ENCODE measurements at places on chromosomes 3 and 15.

GRCh38 chr15:26679927-26680326, 92.9 kb downstream of the GABRB3 start:
- DNase-seq = no peak

DNA sequence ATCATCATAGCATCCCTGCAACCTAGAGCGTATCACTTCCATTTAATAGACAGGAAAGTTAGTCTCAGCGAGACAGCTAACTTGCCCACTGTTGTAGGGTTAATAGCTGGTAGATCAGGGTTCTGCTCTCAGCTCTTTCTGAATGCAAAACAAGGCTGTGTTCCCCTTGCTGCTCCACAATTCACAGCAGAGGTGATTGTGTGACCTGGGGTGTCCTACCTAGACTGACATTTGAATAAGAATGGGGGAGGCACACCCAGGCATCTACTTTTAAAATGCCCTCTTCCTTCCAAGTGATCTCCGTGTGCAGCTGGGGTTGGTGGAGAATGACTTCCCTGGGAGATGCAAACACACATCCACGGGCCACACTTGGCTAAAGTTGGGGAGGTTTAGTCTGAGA, 43.0 kb upstream of the CACNA2D3 start:
- no peak for DNase-seq

DNA sequence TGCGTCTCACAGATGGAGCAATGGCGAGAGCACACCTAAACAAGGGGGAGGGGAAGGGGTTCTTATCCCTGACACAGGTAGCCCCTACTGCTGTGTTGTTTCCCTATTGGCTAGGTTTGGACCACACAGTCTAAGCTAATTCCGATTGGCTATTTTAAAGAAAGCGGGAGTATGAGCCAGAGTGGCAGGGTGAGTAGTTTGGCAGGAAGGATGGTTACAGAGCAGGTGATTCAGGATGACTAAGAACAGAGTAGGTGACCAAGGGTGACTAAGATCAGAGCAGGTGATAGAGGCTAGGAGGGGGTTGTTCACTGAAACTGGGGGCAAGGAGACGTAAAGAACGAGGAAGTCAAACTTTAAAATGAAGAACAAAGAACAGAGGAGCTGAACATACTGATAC, 511.8 kb downstream of the EDEM1 start:
- DNase-seq = no peak

DNA sequence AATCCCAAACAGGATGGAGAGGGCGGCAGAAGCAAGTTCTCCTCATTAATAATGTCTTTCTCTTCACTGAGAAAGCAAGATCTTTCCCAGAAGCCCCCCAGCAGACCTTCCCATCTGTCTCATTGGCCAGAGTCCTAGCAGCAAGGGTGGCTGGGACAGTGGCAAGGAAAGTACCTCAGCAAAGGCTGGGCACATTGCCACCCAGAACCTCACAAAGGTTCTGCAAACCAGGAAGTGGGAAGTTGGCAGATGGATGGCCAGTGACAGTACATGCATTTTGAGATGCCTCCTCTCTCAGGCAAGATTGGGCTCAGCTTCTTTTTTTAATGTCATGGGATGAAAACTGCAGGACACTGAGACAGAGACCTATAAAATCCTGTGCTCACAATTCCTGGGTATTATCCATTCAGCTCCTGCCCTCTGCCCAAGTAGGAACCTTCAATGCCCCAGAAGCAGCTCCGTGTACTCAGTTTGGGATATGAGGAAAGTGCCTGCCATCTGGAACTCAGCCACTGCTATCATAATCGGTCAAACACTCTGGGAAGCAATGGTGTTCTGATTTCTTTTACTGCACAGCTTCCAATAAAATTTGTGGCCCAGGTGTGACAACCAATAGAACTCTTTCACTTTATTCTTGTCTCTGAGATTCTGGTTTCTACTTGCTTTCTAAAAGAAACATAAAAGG, 25.5 kb downstream of the DPH3 start:
- no peak for DNase-seq

GRCh38 chr3:118116991-118117390, 917.7 kb downstream of the IGSF11 start:
- DNase-seq = no peak

GRCh38 chr3:42117175-42118008, 26.2 kb downstream of the TRAK1 start:
- DNase-seq = no peak

DNA sequence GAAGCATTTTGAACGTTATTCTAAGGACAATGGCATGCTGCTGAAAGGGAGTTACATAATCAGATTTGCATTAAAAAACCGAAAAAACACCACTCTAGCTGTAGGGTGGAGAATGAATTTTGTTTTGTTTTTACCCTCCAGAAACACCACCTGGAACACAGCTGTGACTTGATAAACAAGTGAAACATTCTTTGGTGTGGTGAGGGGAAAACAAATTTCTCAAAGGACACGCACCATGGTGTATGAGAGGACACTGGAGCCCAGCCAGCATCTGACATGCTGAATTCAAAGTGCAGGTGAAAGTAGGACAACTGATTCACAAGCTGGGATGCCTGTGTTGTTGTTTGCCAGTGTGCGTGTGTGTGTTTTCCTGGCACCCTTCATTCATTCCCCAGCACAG, 554.5 kb upstream of the TBL1XR1 start:
- no peak for DNase-seq

GRCh38 chr3:47323431-47324277, 40.9 kb downstream of the KLHL18 start:
- DNase-seq = no peak

GRCh38 chr15:63500265-63501250, 3.8 kb upstream of the USP3 start:
- DNase-seq = no peak

- no peak for DNase-seq
These were observed 57.0 kb downstream of the ISL2 start for GRCh38 chr15:76393614-76394013.

GRCh38 chr15:46354443-46354842, 719.6 kb downstream of the SQOR start:
- no peak for DNase-seq

DNA sequence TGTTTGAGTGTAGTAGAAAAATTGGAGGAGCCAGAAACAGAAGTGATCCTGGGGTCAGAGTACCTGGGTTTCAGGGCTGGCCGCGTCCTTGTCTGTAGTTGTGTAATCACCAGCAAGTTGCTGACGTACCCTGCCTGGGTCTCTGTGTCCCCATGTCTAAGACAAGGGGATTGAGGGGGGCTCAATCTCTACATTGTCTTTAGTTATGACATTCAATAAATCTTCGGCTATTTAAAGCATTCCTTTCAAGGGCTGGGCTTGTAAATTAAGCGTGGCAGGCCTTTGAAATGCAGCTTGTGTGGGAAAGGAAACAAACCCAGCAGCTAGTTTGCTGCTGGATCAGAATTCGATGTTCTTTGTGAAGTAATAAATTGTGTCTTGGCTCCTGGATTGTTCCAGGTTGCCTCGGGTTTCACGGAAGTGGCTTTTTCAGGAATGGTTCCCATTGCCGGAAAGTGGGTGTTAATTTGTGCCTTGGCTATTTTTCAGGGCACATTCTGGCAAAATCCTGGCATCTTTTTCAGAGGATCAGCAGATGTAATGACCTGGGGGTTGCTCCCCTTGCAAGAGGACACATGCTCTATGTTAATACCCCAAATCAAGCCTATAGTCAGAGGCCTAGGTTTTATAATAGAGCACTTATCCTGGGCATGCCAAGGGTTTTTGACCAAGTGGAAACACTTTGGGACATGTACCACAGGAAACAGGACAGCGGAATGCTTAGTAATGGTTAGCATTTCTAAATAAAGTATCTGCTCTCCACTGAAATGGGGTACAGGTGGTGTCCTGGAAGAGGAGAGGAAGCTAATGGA, 294.8 kb upstream of the NR2E3 start:
- DNase-seq = no peak

- no peak for DNase-seq
These were observed 15.7 kb upstream of the PPARG start for GRCh38 chr3:12273045-12273695.

DNA sequence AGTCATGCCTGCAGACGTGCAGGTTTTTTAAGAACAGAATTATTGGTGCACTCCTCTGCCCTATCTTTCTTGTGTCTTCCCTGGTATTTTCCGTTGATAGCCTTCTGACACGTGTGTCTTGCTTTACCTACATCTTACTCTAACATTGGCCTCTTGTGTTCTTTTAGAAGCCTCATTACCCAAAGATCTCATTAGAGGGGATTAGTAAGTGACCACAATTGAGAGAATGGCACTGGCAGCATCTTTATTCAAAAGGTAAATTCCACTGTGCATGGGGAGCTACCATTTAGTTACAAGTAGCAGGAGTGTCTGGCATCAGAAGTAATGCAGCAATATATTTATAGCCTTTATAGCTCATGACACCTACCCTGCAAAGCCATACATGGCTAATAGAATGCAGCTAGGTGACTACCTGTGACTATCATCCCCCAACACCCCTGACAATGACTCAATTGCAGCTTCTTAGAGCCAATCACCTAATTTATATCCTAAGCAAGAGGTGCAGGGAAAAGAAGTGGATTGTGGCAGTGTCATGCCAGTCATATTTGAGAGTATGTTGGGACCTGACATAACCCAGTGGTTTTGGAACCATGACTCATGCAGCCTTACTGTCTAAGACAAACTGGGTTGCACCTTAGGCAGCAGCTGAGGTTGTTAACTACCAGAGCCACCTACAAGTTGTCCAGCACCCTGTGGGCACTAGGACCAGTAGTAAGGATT, 164.8 kb downstream of the GRM7 start:
- no peak for DNase-seq

DNA sequence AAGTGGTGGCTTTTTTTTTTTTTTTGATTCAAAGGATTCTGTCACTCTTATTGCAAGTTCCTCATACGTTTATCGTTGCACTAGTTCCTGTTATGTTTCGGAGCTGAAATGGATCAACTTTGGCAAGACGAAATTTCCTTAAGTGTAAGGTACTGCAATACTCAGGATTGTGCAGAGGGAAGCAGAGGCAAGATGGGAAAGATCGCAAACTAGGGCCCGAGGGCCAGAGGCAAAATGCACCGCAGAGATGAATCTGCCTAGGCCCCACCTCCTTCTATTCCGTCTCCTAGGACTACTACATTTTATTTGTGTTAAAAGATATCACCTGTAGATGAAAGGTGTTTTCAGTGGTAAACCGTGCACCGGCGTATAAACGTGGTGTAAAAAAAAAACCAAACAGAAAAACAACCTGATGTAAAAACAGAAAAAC, 331 bp downstream of the RNU6-1 start:
- no peak for DNase-seq

GRCh38 chr15:52615302-52615701, 46.5 kb upstream of the ARPP19 start:
- no peak for DNase-seq

- no peak for DNase-seq
These were observed 291.2 kb upstream of the RBMS3 start for GRCh38 chr3:28989646-28990089.

DNA sequence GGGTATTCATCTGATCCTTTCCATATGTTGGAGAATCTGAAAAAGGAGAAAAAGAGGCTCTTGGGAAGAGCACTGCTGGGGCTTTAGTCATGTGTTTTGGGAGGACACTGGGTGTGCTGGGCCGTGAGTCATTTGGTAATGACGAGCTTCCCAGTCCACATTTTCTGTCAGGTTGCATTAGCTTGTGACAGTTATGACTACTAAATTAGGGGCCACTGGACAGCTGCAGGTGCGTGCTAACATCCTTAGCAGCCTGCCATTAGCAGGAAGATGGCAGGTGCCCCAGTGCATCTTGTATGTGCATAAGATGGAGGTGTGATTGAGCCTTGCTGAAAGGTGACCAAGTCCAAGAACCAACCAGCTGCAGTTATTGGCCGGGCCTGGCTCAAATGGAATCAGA, 242.4 kb downstream of the RYR3 start:
- no peak for DNase-seq

DNA sequence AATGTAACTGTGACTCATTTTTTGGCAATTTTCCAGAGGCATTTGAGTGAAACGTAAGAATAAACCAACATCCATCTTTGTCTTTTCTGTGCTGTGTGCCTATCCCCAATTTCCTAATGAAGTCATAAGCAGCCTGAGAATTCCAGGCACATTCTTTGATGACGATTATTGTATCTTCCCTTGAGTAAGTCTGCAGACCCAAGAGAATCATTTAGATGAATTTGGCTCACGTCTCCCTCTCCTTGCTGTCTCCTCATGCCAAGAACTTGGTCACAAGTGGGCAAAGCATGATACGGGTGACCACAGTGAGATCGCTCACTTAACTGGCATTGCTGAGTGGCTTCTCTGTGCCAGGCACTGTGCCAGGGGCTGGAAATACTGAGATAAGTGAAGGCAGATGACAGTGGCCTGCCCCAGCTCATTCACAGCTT, 384.5 kb upstream of the IL12A start:
- DNase-seq = no peak

GRCh38 chr15:100708916-100709315, 106.5 kb downstream of the ASB7 start:
- DNase-seq = no peak

GRCh38 chr3:15367059-15367458, 34.7 kb upstream of the SH3BP5 start:
- DNase-seq = no peak

GRCh38 chr3:42852441-42852840, 23.2 kb downstream of the CYP8B1 start:
- no peak for DNase-seq

GRCh38 chr3:114439284-114439683, 145.5 kb downstream of the TIGIT start:
- no peak for DNase-seq

DNA sequence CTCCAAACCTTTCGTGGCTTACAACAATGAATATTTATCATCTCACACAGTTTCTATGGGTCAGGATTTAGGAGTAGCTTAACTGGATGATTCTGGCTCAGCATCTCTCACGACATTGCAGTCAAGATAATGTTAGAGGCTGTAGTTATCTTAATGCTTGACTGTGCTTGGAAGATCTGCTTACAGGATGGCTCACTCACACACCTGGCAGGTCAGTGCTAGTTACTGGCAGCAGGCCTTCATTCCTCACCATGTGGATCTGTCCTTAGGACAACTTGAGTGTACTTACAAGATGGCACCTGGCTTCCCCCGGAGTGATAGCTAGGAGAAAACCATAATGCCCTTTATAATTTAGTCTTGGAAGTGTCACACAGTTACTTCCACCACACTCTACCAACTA, 32.8 kb upstream of the OXTR start:
- DNase-seq = no peak

- DNase-seq = no peak
These were observed 78.4 kb downstream of the THRB start for GRCh38 chr3:24416224-24416623.

Data from activated CD4-positive, CD25-positive, alpha-beta regulatory T cell (primary cell).